Naive thymus-derived CD8-positive, alpha-beta T cell (primary cell): ENCODE measurements at places on chromosomes 13 and 19.

- H3K27ac ChIP-seq, result no peak overlapping the region
- no peak for DNase-seq
- no peaks in the 10 kb centered on the region for H3K4me1 ChIP-seq
- H3K27me3 ChIP-seq, result peaks cover 43% of the 10 kb centered on the region
- no peaks in the 10 kb centered on the region for H3K36me3 ChIP-seq
- no peak overlapping the region for H3K4me3 ChIP-seq
Observed at GRCh38 chr13:111534751-111535522, 214.5 kb downstream of the TEX29 start.

DNA sequence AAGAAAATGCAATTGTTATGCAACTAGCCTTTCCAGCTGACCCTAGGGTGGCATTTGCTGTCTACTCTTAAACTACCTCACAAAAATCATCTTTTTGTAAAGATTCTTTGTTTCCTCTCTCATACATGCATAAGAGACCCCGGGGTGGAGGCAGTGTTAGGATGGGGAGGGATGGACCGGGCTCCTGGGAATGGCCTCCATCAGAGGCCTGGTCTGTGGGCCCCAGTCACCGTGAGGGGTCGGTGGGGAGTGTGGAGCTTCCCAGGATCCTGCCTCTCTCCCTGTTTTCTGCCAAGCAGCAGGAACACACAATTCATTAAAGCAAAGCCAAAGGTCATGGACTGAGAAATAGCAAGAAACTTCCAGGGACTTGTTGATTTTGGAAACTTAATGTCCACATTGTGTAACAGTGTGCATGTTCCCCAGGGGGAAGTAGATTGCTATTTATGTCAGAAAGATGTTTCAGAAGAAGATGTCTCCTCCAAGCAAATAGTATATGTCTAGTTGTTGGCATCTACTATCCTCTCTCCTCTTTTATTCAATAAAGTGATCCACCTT, 241.4 kb downstream of the ENOX1 start:
- H3K4me3 ChIP-seq, result no peak overlapping the region
- DNase-seq, result no peak
- H3K27me3 ChIP-seq, result peaks cover 2% of the 10 kb centered on the region
- no peaks in the 10 kb centered on the region for H3K4me1 ChIP-seq
- no peak overlapping the region for H3K27ac ChIP-seq

DNA sequence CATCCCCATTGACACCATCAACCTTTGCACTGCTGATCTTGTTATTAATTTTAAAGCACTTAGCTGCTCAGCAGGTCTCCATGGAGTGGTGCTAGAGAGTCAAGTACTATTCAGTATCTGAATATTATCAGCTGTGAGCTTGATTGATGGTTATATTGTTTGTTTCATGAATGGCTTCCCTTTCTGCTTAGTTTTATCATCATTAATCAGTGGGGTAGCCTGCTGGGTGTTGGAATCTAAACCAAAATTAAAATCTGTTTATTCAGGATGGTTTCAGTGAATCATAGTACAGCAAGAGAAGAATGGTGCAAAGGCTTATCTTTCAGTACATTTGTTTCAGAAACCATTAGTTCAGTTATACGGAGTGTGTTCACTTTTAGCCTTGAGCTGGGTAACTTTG, 42.5 kb upstream of the SCEL start:
- no peaks in the 10 kb centered on the region for H3K27me3 ChIP-seq
- H3K27ac ChIP-seq, result no peak overlapping the region
- no peak for DNase-seq

GRCh38 chr13:83882606-83882959, 309 bp upstream of the SLITRK1 start:
- H3K36me3 ChIP-seq, result peaks cover 28% of the 10 kb centered on the region
- H3K4me3 ChIP-seq, result no peak overlapping the region
- no peak overlapping the region for H3K27ac ChIP-seq
- no peak for DNase-seq
- peaks cover 19% of the 10 kb centered on the region for H3K4me1 ChIP-seq
- peaks cover 46% of the 10 kb centered on the region for H3K27me3 ChIP-seq

GRCh38 chr13:23739596-23739995, 149.6 kb downstream of the MIPEP start:
- no peak overlapping the region for H3K27ac ChIP-seq
- H3K4me3 ChIP-seq, result no peak overlapping the region
- H3K27me3 ChIP-seq, result no peaks in the 10 kb centered on the region
- no peak for DNase-seq
- H3K4me1 ChIP-seq, result peaks cover 7% of the 10 kb centered on the region

GRCh38 chr19:2625434-2625833, 77.1 kb downstream of the GNG7 start:
- no peak overlapping the region for H3K4me3 ChIP-seq
- DNase-seq, result no peak
- no peak overlapping the region for H3K27ac ChIP-seq
- peaks cover 4% of the 10 kb centered on the region for H3K36me3 ChIP-seq
- peaks cover 58% of the 10 kb centered on the region for H3K4me1 ChIP-seq

GRCh38 chr13:94129490-94129894, 350.0 kb downstream of the DCT start:
- H3K4me1 ChIP-seq, result no peaks in the 10 kb centered on the region
- no peak overlapping the region for H3K27ac ChIP-seq
- H3K4me3 ChIP-seq, result no peak overlapping the region

DNA sequence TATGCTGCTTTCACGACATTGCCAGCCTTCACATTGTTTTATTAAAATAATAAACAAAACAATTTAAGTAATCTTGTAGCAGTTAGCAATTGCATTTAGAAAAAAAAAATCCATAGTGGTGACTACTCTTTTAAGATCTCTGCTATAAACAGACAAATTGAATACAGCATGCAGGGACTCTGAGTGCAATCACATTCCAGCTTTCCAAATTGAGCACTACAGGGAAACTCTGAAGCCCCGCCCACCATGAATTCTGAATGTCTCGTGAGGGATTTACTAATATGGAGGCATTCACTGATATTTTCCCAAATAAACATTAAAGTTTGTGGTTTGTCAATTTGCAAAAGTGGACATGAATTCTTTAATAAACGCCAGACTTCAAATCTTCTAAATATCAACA, 698.8 kb downstream of the LIG4 start:
- H3K4me1 ChIP-seq, result no peaks in the 10 kb centered on the region
- no peaks in the 10 kb centered on the region for H3K27me3 ChIP-seq
- no peaks in the 10 kb centered on the region for H3K36me3 ChIP-seq
- no peak for DNase-seq

- H3K36me3 ChIP-seq, result no peaks in the 10 kb centered on the region
- H3K4me3 ChIP-seq, result no peak overlapping the region
- H3K4me1 ChIP-seq, result no peaks in the 10 kb centered on the region
- peaks cover 5% of the 10 kb centered on the region for H3K27me3 ChIP-seq
- H3K27ac ChIP-seq, result no peak overlapping the region
Observed at GRCh38 chr19:35310811-35311465, 18.0 kb upstream of the CD22 start.
